Muscle of back (tissue), 13 donors: ENCODE measurements at places on chromosomes 16 and 17. TPM values are rescaled to one million over a fixed set of nuclear protein-coding genes. Genes with fewer than 3 reads are reported as not detected.

CBLN1 gene
- 0.94 TPM for polyA plus RNA-seq

GRCh38 chr16:11004351-11004750 is 60.0 kb downstream of the CLEC16A start:
- DNase-seq = no peak

DNA sequence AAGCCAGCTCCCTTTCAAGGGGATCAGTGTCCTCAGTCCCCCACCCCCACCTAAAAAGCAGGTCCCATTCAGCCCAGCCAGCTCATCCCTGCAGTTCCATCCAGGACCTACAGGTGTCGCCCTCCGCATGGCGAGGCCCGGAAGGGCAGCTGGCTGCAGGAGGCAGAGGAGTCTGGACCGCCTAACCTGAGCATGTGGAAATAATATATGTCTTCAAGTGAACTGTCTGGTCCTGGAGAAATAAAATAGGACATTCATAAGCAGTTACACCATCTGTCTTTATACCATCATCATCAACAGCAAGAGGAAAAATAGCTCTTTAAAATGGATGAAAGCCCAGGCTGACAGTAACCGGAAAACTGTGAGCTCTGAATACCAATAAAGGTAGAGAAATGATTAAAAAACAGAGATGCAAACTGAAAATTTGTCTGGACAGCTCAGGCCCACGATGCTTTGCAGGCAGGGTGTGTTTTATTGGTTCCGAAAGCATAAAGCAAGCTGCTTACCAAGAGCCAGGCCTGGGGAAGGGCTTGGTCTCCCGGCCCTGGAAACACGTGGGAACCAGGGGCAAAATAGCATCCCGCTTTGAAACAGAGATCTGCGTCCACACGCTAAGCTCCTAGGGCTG is 215.2 kb downstream of the ZFHX3 start:
- DNase-seq = peak; percentile 79

TMIGD1 gene
- polyA plus RNA-seq = not detected

ARL5C gene
- 0.42 TPM for polyA plus RNA-seq

GRCh38 chr16:1206326-1206725 is 18.7 kb downstream of the TPSG1 start:
- DNase-seq = no peak

- no peak for DNase-seq
Observed at GRCh38 chr17:66682283-66682682, 152.6 kb upstream of the CACNG5 start.

TNFRSF17 gene
- 0.32 TPM for polyA plus RNA-seq

- DNase-seq = no peak
Observed at GRCh38 chr16:77331043-77331442, 103.8 kb downstream of the ADAMTS18 start.

- DNase-seq = no peak
Observed at GRCh38 chr17:47816111-47816735, 5.4 kb downstream of the OSBPL7 start.

- no peak for DNase-seq
Observed at GRCh38 chr17:66073384-66073783, 118.5 kb downstream of the CEP112 start.
